ENCODE measurements at places on chromosomes 16 and 17.

DNA sequence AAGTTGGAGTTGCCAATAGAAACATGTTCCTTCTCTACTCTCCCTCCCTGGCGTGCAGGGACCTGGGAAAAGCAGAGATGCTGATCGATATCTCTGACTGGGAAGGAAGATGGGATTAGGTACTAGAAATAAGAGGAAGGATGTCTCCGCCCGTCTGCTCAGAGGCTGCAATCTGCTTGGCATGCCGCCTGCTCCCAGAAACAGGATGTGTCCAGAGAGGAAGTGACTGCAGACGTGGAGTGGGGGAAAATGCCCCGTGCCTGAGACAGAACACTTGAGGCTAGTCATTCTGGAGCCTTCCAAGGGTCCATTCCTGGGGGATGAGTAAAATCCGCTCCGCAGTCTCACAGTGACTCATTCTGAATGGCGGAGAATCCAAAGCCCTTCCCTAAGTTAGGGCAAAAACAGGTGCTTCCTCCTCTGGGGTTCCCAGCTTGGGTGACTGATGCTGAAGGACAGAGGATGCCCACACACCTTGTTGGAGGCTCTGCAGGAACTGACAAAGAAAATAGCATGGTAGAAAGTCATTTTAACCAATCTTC is 45.0 kb upstream of the SMURF2 start:
- peak; percentile 72 for DNase-seq

- DNase-seq: no peak
Observed at GRCh38 chr17:48722201-48722907, at the start of gene PRAC1. PRAC1 (minus strand) TSS chr17:48722518; CDS start chr17:48722392, 126 bp downstream.

DNA sequence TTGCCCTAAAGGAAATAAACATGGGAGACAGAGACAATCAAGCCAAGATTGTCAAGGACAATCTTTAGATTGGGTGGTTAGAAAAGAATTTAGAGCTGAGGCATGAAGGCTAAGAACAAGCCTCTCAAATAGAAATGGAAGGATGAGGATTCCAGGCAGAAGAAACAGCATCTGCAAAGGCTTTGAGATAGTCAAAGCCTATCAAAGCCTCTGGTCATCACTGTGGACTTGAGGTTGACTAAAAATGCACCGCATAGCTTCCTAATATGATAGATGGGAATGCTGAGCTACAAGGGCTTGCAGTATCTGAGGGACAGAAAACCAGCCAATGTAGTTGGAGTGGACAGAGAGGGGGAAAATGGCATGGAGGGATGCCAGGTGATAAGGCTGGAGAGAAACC is 109.8 kb upstream of the FAM20A start:
- DNase-seq: no peak

DNA sequence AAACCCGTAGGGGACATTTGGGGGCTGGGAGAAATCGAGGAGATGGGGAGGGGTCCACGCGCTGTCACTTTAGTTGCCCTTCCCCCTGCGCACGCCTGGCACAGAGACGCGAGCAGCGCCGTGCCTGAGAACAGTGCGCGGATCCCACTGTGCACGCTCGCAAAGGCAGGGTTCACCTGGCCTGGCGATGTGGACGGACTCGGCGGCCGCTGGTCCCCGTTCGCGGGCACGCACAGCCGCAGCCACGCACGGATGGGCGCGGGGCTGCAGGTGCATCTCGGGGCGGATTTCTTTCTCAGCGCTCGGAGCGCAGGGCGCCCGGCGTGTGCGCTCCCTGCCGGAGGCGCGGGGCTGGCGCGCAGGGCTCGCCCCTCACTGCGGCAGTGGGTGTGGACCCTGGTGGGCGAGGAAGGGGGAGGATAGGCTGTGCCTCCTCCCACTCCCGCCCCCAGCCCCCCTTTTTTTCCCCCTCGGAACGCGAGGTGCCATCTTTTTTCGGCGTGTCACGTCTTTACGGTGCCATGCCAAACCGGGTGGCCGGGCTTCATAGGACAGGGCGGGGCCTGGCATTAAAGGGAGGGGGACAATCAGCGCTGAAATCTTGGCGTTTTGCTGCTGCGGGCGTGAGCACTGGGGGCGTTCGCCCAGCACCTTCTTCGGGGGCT is 1.1 kb downstream of the MAPT start:
- DNase-seq: no peak

DNA sequence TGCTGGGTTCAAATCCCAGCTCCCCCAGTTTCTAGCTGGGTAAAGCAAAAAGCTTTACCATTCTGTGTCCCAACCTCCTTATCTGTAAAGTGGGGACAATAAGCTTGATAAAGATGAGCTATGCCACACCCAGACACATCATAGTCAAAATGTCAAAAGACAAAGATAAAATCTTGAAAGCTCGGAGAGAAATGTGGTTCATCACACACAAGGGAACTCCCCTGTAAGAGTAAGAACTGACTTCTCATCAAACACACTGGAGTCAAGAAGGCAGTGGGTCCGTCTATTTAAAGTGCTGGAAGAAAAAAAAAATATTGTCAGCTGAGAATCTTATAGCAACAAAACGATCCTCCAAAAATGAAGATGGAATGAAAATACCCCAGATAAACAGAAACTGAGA is 25.3 kb downstream of the CACNG5 start:
- DNase-seq: no peak

DNA sequence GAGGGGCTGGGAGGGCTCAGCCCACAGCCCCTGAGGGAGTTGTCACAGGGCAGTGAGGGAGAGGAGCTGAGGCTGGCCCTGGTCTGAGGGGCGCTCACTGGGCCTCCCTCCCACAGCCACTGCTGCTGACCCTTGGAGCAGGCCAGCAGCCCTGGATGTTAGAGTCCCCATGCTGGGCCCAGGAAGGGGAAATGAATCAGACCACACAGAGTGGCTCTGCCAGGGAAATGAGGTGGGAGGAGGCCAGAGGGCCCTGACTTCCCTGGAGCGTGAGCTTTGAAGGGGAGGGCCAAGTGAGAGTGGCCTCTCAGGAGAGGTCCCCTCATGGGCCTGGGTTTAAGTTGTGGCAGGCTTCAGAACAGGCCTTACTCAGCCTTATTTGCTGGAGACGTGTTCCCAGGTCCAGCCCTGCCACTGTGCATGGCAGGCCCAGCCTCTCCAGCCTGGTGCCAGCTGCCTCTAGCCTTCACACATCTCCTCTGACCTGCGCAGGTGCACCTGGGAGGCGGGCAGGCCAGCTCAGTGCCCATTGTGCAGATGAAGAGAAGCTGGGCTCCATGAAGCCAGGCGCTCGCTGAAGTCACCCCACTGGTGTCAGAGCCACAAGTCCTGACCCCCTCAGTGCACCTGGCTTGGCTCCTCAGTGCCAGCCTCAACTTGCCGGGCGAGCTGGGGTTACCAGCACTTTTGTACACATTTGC is 15.4 kb downstream of the GPT2 start:
- DNase-seq: no peak

- no peak for DNase-seq
Observed at GRCh38 chr16:70156207-70156978, 17.2 kb upstream of the CLEC18C start.

DNA sequence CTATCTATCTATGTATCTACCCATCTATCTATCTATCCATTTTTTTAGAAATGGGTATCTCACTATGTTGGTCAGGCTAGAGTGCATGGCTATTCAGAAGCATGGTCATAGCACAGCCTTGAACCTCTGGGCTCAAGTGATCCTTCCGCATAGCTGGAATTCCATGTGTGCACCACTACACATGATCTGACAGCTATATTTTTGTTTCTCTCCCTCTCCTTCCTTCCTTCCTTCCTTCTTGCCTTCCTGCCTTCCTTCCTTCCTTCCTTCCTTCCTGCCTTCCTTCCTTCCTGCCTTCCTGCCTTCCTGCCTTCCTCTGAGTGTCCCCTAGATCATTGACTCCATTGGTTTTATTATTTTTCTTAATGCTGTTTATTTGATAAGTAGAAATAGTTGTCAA is 108.1 kb downstream of the HS3ST4 start:
- no peak for DNase-seq

DNA sequence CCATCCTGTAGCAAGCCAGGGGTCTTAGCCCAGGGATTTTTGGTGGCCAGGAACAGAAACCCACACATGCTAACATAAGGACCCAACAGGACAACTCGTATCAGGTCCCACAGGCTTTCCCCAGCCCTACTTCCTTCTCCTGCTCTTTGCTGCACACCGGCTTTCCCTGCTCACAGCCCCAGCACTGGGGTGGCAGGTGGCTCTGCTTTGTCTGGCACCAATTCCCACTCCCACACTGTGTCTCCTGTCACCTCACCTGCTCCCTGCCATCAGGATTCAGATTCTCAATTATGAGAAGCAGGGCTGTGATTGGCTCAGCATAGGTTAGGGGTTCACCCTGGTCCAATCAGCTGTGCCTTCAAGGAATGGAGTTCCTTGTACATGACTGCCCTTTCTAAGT is 94.1 kb downstream of the TMEM132E start:
- DNase-seq: no peak

DNA sequence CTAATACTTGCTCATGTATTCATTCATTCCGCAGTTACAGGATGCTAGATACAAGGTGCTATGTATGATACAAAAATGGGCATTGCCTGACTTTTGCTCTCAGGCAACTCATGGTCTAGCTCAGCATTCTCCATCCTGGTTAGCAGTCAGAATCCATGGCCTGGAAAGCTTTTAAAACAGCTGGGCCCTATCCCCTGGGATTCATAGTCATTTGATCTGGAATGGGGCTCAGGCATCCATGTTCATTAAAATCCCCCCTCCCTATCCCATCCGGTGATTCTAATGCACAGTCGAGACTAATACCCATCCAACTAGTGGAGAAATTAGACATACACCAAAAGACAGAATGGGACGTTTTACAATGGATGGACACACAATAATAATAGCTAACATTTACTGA is 104.1 kb upstream of the TMEM132E start:
- DNase-seq: no peak

DNA sequence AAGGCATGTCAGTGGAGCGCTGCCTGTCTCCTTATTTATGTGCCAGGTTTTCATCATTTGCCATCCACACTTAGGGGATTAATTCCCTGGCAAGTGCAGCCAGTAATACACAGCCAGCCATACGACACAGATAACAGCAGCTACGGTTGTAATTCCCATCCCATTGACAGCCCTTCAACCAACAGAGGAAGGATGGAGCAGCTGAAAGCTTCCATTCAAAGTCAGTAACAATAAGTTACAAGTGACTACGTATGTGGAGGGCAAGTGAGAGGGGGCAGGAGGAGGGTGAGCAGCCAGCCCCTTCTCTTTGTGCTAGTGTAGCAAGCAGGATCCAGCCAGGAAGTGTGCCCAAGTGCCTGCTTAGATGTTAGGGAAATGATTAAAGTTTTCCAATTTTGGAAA is 53.8 kb upstream of the LYRM9 start:
- DNase-seq: no peak

DNA sequence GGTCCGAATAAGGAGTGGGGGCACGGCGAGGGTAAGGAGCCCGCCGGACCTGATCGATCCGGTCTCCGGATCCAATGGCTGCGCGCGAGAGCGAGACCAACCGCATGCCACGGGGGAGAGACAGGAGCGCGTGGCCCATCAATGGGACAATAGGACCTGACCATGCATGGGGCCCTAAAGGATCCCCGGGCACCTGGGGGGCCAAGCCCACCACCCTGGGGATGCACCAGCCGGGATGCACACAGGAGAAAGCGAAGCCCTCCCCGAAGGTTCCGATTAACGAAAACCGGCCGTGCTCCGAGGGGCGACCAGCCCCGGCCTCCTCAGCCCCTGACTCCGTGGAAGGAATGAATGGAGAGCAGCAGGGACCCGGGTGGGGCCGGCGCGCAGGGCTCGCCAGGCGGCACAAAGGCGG is 525 bp downstream of the JPT1 start:
- DNase-seq: no peak

- no peak for DNase-seq
Observed at GRCh38 chr17:2194889-2195335, 108.7 kb downstream of the SMG6 start.

DNA sequence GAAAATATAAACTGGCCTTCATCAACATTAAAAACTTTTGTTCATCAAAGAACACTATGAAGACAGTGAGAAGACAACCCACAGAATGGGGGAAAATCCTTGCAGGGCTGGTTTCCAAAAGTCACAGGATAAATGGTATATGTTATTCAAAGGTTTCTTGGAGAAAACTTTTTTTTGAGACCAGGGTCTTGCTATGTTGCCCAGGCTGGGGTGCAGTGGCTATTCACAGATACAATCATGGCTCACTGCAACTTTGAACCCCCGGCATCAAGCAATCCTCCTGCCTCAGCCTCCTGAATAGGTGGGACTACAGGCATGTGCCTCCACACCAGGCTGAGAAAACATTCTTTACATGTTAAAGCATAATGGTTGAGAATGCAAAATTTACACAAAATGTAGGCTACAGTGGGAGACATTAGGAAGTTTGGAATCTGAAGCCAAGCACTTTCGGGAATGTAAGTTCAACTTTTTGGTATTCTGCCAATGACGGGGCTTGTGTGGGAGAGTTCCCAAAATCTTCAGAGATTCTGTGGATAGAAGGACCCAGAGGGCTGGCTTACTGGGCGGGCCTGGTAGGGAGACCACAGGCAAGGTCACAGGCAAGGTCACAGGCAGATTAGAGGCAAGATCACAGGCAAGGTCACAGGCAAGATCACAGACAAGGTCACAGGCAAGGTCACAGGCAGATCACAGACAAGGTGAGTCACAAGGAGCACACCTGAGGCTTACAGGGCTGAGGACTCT is 24.2 kb upstream of the ATP2A3 start:
- peak; percentile 53 for DNase-seq

DNA sequence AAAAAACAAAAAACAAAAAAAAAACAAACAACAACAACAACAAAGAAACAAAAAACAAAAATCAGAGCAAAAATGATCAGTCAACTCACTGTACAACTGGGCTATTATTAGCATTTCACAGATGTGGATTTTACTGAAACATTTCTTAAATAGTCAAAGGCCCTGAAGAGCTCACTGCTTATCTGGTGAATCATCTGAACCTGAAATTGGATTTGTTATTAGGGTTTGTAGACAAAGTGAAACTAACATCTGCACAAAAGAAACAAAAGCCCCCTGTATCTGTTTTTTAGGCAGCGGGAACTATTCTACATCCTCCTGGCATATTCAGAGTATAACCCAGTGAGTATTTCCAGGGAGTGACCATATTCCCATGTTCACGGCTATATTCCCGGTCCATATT is 32.6 kb upstream of the KSR1 start:
- no peak for DNase-seq

DNA sequence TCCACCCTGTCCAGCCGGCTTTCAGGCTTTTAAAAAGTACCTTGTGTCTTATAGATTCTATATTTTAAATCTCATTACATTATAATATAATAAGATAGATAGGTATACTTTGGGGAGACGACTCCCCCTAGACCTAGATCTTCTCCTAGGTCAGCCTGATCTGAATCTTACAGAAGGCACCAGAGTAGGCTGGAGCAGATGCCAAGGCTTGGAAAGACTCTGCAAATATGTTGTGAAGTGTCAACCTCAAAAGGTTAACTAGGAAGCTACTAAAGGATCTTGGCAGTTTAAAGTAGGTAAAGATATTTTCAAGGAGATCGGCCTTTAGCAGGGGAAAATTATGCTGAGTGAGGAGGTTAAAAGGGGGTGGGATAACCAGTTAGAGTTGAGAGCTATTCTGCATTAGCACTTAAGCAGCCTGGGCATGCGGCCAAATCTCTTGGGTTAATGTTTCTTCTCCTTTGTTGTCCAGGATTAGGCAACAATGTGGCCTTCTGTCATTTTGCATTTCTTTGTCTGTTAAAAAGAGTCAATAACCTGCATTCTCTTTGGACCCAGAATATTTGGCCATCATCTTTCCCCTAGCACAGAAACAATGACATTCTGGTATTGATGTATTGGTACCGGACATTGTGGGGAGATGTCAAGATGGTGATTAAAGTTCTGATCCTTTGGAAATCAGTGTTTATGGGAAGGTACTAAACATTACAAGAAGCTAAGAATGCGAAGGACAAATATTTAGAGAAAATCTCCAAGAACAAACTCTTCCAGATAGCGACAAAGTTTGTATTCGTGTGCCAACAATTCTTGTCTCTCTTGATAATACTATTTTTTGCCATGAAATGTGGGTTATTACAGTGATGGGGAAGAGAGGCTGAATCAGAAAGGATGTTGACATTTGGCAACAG is 51.2 kb upstream of the DHX40 start:
- DNase-seq: no peak
